SW 1271 (cell line): ENCODE measurements at places on chromosomes 4 and X.
A peak's percentile ranks its signal among the peaks of the same experiment; 100 is the strongest.

DNA sequence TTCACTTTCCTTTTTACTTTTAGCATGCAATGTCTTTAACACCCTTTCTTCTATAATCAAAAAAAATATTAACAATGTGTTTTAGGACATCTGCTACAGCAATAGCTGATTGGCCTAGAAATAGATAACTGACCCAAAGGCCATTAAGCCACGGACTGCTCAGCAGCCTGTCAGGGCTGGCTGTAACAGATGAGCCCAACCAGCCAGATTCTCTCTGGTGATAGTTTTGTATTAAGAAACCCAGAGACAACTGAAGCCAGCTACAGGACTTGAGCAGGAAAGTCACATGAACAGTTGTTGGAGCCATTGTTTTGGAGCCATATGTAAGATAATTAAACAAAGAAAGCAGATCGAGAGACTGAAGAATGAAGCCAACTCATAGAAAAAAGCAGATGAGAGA, 80.3 kb downstream of the DDIT4L start:
- no peak for DNase-seq

- no peak for DNase-seq
Observed at GRCh38 chr4:125522588-125522987, 207.8 kb downstream of the FAT4 start.

DNA sequence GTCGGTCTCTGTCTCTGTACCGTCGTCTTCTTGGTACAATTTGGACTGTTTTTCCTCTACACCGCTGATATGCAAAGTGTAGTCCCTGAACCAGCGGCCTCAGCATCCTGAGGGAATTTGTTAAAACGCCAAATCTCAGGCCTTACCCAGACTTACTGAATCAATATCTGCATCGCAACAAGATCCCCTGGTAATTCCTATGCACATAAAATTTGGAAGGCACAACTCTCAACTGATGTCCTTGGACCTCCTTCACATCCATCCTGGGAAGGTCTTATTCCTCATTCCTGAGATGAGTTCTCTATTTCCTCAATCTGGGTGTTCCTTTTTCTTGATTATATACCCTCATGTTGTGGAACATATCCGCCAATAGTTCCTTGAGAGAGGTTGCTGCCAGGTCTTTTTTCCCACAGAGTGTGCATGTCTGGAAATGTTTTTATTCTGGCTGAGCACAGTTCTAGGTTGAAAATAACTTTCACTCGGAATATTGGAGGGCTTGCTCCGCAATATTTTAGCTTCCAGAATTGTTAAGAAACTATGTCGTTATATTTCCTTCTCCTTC, 738 bp upstream of the HPF1 start:
- DNase-seq: no peak

- no peak for DNase-seq
Observed at GRCh38 chrX:25198253-25198652, 182.5 kb upstream of the ARX start.

- DNase-seq: no peak
Observed at GRCh38 chrX:109774136-109774535, 41.1 kb upstream of the ACSL4 start.

DNA sequence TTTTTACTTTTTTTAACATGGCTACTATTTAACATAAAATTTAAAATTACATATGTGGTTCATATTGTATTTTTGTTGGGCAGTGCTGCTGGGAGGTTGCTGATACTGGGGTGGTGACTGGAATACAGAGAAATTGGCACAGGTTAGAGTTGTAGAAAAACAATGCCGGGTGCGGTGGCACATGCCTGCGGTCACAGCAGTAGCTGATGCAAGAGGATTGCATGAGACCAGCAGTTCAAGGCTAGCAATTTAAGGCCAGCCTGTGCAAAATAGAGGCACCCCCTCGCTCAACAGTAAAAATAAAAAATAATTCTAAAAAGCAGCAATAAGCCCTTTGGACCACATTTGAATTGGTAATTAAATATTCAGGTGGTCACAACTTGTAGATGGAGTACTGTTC, 11.8 kb upstream of the CPE start:
- DNase-seq: no peak

DNA sequence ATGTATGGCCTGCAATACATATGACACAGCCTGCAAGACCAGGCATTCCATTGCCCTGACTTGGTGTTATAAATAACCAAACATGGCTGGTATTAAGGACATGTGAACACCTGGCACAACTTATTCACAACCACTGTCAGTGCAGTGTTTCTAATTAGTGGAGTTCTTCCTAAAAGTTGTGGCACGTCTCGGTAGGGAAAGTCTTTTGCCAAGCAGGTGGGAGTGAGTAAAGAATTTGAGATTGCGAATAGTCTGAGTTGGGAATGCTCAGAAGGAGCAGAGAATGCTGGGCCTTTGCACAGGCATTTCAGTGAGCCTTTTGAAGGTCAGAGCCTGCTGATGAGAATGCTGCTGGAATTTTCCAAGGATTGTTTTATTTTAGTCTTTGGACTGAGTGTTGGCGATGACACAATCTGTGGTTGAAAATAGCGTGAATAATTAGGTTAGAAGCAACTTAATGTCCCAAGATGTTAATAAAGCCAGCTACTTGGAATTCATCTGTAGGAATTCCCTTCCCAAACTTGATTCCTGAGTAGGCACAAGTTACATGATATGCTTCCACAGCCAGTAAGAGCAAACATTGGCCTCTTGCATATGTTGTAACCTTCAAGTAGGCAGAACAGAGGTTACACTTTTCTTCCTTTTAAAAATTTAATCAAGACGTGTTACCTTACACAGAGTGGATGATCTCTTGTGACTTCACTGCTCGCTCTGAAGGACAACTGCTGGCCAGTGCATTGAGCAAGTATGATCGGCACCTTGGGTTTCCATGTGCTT, 83.6 kb upstream of the PGRMC2 start:
- DNase-seq: no peak

- no peak for DNase-seq
Observed at GRCh38 chr4:138832563-138832962, 183.0 kb upstream of the NOCT start.

DNA sequence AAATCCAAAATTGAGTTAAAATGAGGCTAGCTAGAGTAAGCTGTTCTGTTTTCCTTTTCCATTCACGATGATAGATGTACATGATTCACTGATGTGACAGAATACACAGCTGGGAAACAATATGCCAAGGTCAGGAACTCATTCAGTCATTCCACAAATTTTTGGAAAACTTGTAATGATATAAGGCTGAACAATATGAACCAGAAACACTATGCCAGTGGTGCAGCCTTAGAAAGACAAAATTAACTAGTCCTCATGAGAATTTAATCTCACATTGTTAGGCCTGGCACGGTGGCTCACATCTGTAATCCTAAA, 50.0 kb upstream of the NDST3 start:
- no peak for DNase-seq

DNA sequence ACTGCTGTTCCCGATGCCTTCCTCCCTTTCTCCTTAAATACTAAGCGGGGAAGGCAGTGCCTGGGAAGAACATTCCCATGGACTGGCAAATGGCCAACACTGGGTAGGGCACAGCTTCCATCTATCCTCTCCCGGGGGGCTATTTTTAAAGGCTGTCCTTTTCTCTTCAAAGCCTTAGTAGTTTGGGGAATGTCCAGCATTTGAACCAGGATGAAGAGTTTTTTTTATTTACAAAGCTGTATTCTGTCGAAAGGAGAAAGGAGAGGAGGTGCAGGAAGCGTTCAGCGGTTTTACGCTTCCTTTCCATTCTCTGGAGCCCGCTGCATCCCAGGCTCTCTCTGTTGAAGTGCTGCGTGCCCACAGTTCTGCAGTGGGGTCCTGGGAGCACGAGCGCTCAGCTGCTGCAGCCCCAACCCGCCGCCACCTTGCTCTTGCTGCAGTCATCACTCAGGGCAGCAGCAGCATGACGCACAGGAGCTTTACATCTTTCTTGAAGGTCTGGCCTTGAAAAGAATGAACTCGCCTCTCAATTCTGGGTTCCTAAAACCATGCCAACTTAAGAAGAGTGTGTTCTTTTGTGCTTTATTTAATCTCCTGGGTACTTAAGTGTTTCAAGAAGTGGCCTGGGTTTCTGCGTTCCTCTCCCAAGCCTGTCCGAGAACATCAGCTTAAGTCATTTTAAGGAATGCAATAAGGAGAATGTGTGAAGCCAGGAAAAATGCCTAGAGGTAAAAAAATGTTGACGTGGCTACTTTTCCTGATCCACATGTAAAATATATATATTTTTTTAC, 427.2 kb downstream of the MAPK10 start:
- no peak for DNase-seq

DNA sequence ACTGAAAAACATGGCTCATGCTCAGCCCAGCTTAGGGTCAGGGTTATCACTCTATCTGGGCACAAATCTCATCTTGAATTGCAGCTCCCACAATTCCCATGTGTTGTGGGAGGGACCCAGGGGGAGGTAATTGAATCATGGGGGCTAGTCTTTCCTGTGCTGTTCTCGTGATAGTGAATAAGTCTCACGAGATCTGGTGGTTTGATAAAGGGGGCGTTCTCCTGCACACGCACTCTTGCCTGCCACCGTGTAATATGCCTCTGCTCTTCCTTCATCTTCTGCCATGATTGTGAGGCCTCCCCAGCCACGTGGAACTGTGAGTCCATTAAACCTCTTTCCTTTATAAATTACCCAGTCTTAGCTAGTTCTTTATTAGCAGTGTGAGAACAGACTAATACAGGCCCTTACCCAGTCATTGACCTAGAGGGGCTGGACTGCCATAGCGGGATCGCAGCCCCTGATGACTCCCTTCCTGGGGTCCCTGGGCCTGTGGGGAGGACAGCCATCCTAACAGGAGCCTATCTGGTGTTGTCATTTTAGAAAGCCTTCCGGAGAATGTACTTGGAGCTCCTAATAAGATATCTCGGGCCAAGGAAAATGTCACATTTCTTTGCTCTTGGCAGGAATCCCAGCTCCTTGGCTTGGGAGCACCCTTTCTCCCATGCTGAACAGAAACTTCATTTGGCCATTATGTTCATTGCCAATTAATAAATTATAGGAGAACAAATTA, 112.6 kb downstream of the PHKA2 start:
- no peak for DNase-seq

GRCh38 chrX:151754641-151755215, 20.2 kb downstream of the CNGA2 start:
- DNase-seq: no peak

DNA sequence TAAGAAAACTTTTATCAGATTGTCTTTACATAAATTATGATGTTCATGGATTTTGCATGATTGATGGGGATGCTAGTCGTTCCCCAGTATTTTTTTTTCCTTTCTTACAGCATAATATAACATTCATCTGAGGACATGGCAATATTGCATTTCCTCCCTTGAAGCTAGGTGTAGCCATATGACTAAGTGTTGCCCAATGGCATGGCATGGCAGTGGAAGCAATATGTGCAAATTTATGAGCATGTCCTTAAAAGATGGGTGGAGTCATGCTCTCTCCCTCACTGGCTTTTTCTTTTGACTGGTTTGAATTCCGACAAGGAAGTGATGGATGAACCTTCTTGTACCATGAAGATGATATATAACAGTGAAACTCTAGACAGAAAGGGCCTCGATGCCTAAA, 96.3 kb downstream of the BANK1 start:
- DNase-seq: no peak

DNA sequence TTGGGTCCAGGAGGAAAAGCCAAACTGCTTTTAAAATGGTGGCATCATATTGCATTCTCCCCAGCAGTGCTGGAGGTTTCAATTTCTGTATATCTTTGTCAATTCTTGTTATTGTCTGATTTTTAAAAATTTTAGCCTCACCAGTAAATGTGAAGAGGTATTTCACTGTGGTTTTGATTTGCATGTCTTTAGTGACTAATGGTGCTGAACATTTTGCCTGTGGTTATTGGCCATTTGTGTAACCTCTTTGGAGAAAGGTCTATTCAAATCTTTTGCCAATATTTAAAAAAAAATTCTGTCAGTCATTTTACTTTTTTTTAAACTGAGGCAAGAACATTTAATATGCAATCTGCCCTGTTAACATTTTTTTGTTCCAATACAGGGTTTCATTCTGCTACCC, 322.1 kb downstream of the TLL1 start:
- no peak for DNase-seq

GRCh38 chr4:41281038-41281634, 24.4 kb downstream of the UCHL1 start:
- peak; percentile 85 for DNase-seq

DNA sequence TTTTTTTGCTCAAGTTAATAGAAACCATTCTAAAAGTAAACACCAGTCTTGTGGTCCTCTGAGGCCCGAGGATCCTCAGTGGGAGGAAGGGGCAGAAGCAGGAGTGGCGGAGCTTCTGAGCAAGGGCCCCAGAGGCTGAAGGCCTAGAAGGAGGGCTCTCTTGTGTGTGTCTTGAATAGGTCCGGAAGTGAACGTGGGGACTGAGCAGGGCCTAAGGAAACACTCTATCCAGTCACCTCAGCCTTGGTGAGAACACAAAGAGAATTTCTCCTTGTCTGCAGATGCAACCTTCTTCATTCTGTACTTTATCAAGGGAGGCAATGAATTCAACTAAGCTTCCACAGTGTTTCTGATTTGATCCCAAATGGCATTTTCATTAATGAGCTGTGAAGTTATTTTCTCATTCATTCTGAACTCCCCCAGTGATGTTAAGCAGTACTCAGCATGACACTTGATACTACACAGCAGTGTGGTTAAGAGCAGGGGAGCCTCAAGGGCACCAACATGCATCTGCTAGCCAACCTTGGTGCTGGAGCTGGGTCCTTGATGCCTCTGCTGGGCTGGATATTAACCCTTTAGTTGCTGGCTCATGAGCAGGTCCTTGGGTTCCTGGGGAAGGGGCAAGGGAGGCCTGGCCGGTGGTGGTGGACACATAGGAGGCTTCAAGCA, 64.7 kb downstream of the RBM47 start:
- no peak for DNase-seq

DNA sequence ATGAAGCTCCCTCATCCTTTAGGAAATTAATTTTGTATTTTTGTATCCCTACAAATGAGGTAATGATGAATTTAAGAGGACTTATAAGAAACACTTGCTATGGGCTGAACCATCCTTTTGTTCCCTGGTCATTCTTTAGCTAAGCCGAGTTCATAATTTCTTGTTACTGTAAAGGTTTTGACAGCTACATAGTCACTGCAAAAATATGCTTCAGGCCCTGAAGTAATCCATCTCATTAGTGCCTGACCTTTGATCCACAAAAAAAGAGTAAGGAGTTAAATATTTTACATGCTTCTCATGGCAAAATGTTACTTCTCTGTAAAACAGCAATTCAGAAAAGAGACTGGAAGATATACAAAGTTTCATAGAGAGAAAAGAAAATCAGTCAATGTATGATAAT, 290.6 kb upstream of the SLIT2 start:
- no peak for DNase-seq

DNA sequence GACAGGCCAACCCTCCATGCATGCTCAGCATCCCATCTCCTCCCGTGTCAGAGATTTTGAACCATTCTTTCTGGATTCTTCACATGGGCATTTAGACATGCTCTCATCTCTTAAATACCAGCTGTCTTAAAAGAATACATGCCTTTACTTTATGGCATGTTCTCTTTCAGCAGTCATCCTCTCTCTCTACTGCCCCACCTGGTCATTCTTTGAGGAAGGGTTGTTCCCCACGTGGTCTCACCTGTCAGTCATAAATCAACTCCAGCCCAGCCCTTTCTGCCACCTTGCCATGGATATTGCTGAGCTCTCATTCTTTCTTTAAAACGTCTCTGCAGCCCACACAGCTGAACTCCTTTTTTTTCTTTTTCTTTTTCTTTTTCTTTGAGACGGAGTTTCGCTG, 111.3 kb downstream of the ARHGAP10 start:
- DNase-seq: no peak
